Substantia nigra (tissue), 51 donors: ENCODE measurements at places on chromosomes 12 and 14.

DNA sequence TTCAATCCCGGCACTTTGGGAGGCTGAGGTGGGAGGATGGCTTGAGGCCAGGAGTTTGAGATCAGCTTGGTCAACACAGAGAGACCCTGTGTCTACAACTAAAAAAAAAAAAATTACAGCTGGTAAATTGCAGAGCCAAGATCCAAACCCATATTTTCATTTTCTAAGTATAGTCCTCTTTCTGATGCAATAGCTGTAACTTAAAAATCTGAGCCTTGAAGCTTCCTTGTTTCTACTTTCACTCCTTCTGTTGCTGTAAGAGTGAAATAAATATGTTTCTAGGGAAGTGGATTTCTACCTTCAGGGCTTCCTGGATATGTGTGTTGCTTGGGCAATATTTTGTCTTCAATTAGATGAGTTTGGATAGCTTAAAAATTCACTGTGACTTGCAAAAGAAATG lies 42.0 kb upstream of the PRICKLE1 start:
- DNase-seq: no peak

DNA sequence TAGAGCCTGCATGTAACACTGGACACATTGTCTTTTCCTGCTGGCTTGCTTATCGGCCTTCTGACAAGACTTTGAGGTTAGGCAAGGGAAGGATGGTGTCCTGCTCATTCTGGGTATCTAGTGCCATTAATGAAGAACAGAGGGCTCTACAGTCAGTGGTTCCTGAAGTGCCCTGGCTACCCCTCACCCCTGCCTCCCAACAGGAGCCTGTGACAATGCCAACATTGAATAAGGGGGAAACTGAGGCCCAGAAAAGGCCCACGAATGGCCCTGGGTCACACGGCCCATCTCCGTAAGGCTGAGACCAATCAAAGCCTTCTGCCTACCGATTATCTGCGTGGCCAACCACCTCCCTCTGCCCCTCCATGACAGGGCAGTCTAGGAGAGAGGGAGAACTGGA lies 2.1 kb downstream of the IFI27L2 start:
- DNase-seq: no peak

GRCh38 chr12:109462868-109463692 lies 14.0 kb downstream of the KCTD10 start:
- DNase-seq: no peak

GRCh38 chr12:109186993-109187653 lies 70.7 kb downstream of the ACACB start:
- no peak for DNase-seq

GRCh38 chr12:123907726-123908476 lies 64.7 kb downstream of the CCDC92 start:
- DNase-seq: no peak

DNA sequence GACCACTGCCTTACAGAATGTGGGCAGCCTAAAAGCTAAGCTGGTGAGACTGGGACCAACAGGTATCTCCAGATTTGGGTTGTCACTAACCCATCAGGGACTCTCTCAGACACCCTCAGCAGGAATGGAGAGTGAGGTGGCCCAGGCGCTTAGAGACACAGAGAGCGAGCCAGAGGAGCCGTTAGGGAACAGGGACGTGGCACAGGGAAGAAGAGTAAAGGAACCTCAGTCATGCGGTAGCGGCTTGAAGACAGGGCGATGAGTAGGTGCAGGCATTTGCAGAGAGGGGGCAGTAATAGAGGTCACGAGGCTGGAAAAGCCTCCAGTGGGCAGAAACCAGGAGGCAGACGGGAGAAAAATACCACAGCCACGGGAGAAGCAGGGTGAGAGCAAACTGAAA lies 158.0 kb upstream of the CCND2 start:
- no peak for DNase-seq

DNA sequence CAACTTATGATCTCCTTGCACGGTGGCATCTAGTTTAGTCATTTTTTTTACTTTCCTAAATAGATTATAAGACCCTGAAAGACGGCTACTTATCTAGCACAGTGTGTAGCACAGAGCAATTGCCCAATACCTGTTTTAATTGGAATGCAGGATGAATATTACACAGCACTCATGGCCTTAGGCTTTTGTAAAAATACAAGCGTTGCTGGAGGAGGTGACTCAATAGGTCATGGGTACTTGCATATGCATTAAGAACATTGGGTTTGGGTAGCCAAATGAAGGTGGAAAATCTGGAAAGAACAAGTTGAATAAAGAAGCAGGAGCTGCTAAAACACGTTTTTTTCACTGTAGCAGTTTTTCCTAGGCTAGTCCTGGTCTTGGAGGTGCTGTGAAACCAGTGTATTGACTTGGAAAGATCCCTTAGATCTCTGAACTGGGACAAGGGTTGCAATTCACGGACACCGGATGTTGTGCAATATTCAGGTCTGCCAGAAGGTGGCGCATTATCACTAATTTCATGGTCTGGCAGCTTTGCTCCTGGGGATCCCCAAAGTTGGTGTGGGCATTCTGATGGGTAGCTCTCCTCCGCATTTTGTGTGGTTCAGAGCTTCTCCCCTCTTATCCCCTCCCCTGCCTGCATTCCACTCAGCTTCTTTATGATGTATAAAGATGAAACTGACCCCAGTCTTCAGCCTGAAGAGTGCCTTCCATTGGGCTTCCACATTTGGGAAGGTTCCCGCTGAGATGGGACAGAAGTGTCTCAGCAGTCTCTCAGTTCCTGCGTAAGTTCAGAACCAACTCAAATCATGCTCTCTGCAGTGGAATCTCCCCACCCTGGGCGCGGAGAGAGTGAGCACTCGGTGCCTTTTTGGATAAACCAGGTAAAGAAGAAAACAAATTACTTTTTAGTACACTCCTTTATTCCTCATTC lies 278.3 kb downstream of the NRXN3 start:
- peak; percentile 39 for DNase-seq

DNA sequence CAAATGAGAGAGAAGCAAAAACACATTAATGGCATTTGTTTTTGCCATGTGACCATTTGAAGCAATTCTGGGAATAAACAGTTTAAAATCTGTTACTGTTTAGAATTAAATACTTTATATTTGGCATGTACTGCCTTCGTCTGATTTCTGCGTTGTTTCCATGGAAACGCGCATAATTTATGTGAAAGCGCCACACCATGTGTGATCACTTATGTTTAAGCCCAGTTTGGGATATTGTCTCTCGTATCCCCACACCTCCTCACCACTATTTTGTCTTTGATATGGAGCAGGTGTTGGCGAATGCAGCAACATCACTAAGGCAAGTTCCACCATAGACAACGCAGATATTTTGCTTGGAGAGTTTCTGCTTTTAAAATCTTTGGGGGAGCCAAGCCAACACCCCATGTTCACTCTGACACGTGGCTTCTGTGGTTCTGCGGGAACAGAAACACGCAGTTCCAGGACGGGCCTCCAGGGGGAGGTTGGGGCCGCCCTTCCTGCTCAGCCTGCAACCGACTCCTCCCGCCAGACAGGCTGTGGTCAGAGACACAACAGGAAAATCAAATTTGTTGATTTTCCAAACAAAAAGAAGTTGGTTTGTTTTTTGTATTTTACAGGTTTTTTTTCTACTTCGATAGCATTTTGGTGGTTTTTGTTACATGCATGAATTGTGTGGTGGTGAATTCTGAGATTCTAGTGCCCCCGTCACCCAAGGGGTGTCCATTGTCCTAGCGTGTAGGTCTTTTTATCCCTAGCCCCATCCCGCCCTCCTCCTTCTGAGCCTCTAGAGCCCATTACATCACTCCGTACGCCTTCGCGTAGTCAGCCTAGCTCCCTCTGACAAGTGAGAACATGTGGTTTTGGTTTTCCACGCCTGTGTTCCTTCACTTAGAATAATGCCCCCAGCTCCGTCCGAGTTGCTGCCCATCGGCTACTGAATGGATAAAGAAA lies 101.9 kb upstream of the SFSWAP start:
- DNase-seq: no peak

DNA sequence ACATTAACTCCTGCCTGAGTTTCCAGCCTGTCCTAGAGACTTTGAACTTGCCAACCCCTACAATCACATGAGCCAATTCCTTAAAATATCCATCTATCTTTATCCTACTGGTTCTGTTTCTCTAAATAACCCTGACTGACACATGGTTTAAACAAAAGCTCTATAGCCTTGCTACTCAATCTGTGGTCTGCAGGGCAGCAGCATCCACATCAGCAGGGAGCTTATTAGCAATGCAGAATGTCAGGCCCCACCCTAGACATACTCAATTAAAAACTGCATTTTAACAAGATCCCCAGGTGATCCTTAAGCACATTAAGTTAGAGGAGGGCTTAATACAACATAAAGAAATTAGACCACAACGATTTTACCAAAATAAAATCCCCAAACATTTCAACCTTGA lies 108.3 kb upstream of the CPSF6 start:
- no peak for DNase-seq

- DNase-seq: no peak
These were observed 86.2 kb downstream of the IGF1 start for GRCh38 chr12:102394200-102394599.

- no peak for DNase-seq
These were observed 115.7 kb downstream of the PLXNC1 start for GRCh38 chr12:94263905-94264561.

DNA sequence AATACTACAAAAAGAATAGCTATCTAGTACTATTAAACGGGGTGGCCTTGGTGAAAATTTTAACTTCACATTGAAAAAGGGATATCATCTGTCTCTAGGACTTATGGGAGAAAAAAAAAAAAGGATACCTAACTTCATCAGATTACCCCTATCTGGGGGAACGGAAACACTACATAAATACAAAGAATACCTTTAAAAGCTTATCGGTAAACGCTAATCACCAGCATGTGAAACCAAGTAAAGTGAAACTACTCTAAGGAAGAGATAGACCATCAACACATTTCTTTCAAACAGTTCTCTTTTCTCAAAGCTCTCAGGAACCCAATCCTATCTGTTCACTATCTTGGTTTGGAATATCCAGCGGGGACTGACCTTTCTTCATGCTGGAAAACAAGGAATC lies 3.5 kb downstream of the KICS2 start:
- no peak for DNase-seq

- no peak for DNase-seq
These were observed 75.3 kb downstream of the KDM2B start for GRCh38 chr12:121505513-121505912.

DNA sequence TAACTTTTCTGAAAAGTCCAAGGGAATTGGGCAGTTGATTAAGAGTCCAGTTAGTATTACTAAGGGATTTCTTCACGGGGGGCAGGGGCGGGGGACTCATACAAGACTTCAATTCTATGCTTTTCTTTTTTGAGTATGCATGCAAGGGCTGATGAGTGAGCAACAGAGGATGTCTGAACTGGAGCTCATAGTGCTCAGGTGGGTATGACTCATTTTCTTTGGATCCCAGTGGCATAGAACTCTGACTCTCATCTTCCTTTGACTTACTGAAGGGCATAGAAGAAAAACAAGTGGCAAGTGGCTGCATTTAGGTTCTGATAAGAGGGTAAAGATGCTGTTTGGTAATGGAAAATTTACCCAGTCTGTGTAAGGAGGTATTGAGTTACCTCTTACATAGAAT lies 749.2 kb downstream of the NOVA1 start:
- no peak for DNase-seq

DNA sequence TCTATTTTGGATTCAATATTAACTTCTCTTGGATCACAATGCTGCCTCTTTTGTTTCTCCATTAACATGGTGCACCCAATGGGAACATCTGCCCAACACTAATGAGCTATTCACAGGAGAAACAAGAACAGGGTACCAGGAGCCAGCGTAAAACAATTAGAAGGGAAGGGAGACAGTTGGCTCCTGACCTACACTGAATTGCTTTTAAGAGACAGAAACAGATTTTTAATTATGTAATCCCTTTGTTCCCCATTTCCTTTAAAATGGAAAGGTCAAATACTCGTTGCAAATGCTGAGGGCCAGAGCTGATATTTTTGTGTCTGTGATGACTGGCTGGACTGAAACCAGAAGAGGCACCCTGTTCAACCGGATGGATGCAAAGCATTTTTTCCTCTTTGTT lies 108.3 kb downstream of the SEC23A start:
- DNase-seq: no peak

- DNase-seq: no peak
These were observed 50.3 kb downstream of the NOC4L start for GRCh38 chr12:132194556-132194955.

GRCh38 chr12:32025906-32026305 lies 66.7 kb downstream of the RESF1 start:
- DNase-seq: no peak

- no peak for DNase-seq
These were observed 76.6 kb downstream of the TUNAR start for GRCh38 chr14:95953111-95953724.

GRCh38 chr12:94783862-94784261 lies 133.5 kb upstream of the TMCC3 start:
- no peak for DNase-seq

- DNase-seq: no peak
These were observed 34.6 kb upstream of the MEG3 start for GRCh38 chr14:100791348-100791735.

DNA sequence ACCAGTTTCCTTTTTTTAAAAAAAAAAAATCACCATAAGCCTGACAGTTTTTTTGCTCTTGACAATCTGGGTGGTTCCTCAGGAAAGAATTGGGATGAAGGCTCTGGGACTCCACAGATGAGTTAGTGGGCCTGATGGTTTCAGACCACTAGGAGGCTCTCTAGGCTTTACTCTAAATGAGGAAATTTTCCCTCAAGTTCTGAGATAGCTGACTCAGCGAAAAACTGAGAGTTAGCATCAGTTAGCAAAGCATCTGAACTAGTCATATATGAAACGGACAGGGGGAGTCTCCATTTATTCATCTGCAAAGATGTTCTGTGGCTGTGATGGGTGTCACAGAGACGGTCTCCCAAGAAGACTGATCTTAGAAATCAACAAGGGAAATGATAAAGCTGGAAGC lies 314.3 kb upstream of the OR4E1 start:
- DNase-seq: no peak

- DNase-seq: no peak
These were observed 3.4 kb upstream of the GPR162 start for GRCh38 chr12:6818222-6818621.

GRCh38 chr14:75404847-75405246 lies 23.0 kb upstream of the JDP2 start:
- no peak for DNase-seq
